CD4-positive, alpha-beta T cell treated with Interleukin-15 for 1 hour (primary cell): ENCODE measurements at places on chromosomes 3 and 15.

GRCh38 chr15:51908316-51908715, 63.3 kb downstream of the LEO1 start:
- DNase-seq: no peak

DNA sequence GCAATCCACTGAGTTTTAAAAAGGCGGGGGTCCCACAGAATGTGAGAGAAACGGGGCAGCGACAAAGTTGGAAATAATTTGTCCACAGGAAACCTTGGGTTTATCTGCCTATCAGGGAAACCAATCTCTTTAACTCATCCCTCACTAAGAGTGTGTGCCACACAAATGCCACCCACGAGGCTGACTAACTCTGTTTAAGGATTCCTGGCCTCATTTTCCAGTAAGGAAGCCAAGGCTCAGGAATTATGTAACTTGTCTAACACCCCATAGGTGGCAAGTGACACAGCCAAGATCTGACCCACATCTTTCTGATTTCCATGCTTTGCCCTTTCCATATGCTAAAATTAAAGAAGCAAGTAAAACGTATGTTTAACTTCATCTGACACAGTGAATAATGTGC, 263.2 kb downstream of the CNTN3 start:
- no peak for DNase-seq

- DNase-seq: no peak
Observed at GRCh38 chr3:52763466-52763865, 7.3 kb downstream of the NEK4 start.

DNA sequence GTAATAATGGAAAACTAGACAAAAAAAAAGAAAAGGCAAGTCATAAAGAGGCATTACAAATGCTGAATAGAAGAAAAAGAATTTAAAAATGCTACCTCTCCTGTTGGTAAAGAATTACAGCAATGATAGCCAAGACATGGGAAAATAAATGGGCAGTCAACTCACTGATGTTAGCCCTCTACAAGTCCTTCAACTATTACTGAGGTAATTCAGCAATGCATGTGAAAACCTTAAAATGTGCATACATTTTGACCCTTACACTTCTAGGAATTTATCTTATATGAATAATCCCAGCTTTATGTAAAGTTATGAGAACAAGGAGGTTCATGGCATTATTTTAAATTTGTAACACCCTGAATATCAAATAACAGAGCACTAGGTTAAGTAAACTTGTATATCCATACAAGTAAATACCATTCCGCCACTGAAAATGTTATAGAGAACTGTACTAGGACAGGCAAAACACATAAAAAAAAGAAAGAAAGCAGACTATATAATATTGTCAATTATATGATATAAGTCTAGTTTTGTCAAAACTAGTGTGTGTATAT, 166.8 kb downstream of the SUCLG2 start:
- DNase-seq: no peak

DNA sequence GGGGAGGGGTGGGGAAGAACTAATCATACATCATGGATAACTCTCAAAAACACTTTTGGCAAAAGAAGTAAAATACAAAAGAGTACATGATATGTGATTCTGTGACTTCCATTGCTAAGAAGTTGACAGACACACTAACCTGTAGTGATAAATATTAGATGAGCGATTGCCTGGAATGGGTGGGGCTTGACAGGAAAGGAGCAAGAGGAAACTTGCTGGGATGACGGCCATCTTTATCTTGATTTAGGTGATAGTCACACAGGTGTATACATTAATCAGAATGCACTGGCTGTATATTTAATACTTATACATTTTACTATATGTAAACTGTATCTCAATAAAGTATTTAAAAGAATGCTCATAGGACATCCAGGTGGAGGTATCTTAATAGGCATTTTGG, 13.1 kb downstream of the PARL start:
- DNase-seq: no peak

DNA sequence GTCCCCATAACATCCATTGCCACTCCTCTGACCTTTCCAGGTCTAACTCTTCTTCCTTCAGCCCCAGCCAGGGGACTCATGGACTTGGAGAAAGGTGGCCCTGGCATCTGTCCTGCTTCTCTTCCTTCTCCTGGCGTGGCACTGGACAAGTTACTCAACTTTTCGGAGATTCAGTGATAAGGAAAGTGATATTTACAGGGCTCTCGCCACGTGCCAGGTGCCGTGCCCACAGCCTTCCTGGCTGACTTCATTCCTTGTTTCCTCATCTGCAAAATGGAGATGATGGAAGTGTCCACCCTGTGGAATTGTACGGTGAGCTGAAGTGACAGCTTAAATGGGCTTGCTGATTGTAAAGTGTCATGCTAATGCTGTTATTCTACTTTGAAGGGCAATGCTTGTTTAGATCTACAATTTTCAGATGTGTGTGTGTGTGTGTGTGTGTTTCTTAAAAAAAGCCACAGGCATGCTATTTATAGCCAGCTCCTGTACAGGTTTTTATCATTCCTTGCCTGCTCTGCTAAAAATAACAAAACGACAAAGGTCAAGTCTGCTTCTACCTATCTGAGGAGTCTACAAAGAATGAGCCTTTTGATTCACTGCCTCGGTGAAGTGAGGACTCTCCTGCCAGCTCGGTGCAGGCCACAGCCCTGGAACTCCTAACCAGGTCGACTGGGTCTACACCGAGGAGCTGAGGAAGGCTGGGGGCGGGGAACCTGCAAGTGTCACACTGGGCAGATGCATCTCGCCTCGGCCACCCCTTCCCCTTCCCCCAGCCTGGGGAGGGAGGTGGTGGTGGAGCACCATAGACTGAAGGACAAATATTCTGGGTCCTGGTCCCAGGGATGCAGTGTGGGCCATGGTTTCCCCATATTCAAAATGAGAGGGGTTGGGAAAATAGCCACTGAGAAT, 11.4 kb upstream of the ATP2B2 start:
- DNase-seq: no peak

- DNase-seq: no peak
Observed at GRCh38 chr3:182292591-182292990, 500.7 kb upstream of the ATP11B start.

- no peak for DNase-seq
Observed at GRCh38 chr3:59800481-59800880, 750.7 kb upstream of the CFAP20DC start.

DNA sequence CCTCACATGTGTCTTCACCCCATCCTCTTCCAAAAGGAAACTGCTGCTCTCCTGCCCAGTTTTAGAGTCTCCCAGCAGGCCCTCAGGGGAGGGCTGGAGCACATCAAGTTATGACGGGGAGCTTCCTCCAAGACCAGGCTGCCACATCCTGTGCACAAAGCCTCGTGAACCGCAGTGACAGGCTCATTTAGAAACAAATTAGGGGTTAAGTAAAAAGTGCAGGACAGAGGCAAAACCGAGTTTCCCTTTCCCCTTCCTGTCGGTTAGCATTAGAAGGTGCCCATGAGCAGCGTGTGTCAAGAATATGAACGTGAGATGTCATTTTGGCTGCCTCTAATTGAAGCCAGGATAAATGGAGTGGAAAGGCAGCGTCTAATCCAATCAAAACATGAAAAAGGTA, 199.7 kb downstream of the ARRDC4 start:
- peak; percentile 55 for DNase-seq

GRCh38 chr15:96716075-96716474, 385.6 kb downstream of the NR2F2 start:
- no peak for DNase-seq

GRCh38 chr15:86267892-86268291, 188.2 kb downstream of the AGBL1 start:
- no peak for DNase-seq
